ENCODE measurements at places on chromosomes 13 and 19. TPM values are rescaled to one million over a fixed set of nuclear protein-coding genes. Genes with fewer than 3 reads are reported as not detected.

DNA sequence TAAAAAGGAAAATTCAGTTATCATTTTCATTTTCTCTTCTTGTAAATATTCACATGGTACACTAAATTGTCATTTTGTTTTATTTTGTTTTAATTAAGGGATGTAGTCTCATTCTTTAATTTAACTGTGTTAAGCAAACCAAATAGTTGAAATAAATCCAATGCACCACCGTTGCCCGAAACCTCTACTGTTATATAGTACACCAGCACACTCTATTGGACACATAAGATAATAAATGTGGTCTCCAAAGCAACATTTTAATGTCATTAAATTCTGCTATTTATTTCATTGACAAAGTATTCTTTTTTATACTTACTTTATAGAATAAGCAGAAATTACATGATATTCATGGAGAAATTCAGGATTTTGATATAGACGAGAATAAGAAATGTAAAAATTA lies 156.4 kb upstream of the FREM2 start:
- no peak for DNase-seq
- no peak overlapping the region for H3K27ac ChIP-seq
- peaks cover 8% of the 10 kb centered on the region for H3K4me1 ChIP-seq
- peaks cover 7% of the 10 kb centered on the region for H3K27me3 ChIP-seq
- no peak overlapping the region for H3K4me3 ChIP-seq

DNA sequence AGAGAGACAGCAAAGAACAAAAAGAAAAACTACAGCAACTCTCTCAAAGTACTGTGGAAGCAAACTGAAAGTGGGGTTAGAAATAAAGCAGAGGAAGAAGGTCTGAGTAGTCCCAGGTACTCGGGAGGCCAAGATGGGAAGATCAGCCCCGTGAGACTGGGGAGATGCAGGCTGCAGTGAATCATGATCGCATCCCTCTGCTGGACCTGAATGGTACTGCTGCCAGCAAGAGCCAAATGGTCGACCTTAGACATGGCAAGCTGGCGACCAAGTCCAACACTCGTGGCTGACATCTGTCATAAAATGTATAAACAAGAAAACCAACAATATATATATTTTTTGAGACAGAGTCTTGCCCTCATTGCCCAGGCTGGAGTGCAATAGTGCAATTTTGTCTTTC lies 33.7 kb upstream of the ZNF724 start:
- no peak overlapping the region for H3K27ac ChIP-seq
- H3K27me3 ChIP-seq = no peaks in the 10 kb centered on the region
- no peak overlapping the region for H3K4me3 ChIP-seq
- H3K4me1 ChIP-seq = peaks cover 2% of the 10 kb centered on the region
- peak; percentile 19 for DNase-seq

GRCh38 chr13:91292630-91293221 lies 54.8 kb upstream of the MIR17HG start:
- peaks cover 17% of the 10 kb centered on the region for H3K27me3 ChIP-seq
- no peaks in the 10 kb centered on the region for H3K4me1 ChIP-seq
- no peak for DNase-seq
- H3K36me3 ChIP-seq = no peaks in the 10 kb centered on the region
- H3K27ac ChIP-seq = no peak overlapping the region

DNA sequence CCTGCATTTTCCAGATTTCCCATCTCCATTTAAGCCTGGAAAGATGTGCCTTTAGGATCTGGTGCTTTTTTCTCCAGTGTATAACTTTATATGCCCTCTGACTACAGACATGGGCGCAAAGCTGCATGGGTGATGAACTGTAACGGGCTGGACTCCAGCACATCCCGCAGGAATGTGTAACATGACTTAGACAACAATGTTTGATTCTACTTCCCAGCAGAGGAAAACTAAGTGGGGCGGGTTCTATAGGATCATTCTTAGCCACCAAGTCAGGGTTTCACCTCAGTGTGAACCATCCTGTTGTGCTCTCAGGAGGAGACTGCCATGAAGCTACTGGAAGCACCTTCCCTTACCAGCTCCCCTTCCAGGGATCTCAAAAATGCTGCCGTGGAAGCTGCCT lies 93.2 kb upstream of the SERP2 start:
- H3K4me3 ChIP-seq = no peak overlapping the region
- peaks cover 9% of the 10 kb centered on the region for H3K27me3 ChIP-seq
- peaks cover 36% of the 10 kb centered on the region for H3K4me1 ChIP-seq

GRCh38 chr13:30570691-30571090 lies 47.0 kb upstream of the USPL1 start:
- no peaks in the 10 kb centered on the region for H3K27me3 ChIP-seq
- H3K4me1 ChIP-seq = peaks cover 5% of the 10 kb centered on the region
- DNase-seq = no peak
- no peak overlapping the region for H3K4me3 ChIP-seq
- no peak overlapping the region for H3K27ac ChIP-seq

DNA sequence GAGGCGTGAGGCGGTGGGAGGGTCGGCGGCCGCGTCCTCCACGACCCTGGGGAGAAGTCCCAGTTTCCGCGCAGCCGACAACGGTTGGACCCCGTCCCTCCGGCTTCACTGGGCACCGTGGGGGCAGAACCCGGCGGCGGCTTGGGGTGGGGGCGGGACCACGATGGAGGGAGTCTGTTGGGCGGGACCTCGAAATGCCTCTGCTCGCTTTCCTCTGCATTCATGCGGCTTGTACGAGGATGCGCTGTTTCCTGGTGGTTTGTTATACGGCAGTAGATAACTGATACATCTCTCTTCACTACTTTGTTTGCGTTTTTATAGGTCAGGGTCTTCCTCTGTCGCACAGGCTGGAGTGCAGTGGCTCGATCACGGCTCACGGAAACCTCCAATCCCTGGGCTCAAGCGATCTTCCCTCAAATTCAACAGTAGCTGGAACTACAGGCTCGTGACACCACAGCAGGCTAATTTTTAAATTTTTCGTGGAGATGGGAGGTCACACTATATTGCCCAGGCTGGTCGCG lies 24.6 kb upstream of the ZNF846 start:
- no peak for DNase-seq
- no peaks in the 10 kb centered on the region for H3K36me3 ChIP-seq
- peaks cover 22% of the 10 kb centered on the region for H3K4me1 ChIP-seq
- peak overlapping the region; percentile 76 for H3K4me3 ChIP-seq

DNA sequence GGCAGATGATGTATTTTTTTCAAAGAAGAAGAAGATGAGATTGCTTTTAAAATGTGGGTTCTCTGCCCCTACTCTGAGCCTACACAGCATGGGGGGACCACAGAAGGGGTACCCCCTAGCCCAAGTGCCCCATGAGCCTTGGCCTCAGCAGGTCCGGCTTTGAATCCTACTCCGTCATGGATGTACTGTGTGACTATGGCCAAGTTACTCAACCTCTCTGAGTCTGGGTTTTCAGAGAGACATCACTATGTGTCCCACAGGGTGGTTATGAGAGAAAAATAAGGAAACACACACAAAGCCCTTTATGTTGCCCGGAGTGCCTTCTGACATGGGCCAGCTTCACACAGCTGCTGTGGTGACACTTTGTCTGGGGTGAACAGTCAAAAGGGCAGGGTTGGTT lies 92.0 kb downstream of the KCTD15 start:
- no peaks in the 10 kb centered on the region for H3K36me3 ChIP-seq
- peak overlapping the region; percentile 29 for H3K27ac ChIP-seq
- peaks cover 10% of the 10 kb centered on the region for H3K4me1 ChIP-seq
- DNase-seq = no peak
- H3K27me3 ChIP-seq = peaks cover 3% of the 10 kb centered on the region

DNA sequence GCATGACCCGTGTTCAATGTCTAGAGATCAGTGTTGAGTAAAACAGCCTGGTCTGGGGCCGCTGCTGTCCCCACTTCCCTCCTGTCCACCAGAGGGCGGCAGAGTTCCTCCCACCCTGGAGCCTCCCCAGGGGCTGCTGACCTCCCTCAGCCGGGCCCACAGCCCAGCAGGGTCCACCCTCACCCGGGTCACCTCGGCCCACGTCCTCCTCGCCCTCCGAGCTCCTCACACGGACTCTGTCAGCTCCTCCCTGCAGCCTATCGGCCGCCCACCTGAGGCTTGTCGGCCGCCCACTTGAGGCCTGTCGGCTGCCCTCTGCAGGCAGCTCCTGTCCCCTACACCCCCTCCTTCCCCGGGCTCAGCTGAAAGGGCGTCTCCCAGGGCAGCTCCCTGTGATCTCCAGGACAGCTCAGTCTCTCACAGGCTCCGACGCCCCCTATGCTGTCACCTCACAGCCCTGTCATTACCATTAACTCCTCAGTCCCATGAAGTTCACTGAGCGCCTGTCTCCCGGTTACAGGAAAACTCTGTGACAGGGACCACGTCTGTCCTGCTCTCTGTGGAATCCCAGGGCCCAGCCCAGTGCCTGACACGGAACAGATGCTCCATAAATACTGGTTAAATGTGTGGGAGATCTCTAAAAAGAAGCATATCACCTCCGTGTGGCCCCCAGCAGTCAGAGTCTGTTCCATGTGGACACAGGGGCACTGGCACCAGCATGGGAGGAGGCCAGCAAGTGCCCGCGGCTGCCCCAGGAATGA lies 1.5 kb upstream of the CEACAM5 start:
- H3K27me3 ChIP-seq = no peaks in the 10 kb centered on the region
- no peak overlapping the region for H3K27ac ChIP-seq
- no peaks in the 10 kb centered on the region for H3K4me1 ChIP-seq
- no peak for DNase-seq
- H3K4me3 ChIP-seq = no peak overlapping the region
- peaks cover 2% of the 10 kb centered on the region for H3K36me3 ChIP-seq

DNA sequence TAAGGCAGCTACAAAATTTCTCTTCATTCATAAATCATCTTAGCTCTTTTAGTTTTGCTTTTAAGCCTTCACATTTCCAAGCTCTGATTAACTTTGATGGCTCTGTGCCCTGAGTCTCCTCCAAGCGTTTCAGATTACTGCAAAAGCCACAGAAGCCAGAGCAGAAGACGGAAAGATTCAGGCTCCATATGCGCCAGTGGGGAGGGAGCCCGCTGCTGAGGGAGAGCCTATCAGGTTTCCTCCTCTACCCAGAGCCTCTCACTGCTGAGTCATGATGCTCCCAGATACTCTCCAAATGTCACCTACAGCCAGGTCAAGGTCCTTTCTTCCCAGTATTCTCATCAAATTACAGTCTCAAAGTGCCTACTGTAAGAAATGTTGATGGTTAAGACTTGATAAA lies 193.6 kb downstream of the RAP2A start:
- no peak overlapping the region for H3K27ac ChIP-seq
- no peak overlapping the region for H3K4me3 ChIP-seq
- peaks cover 6% of the 10 kb centered on the region for H3K27me3 ChIP-seq
- no peak for DNase-seq
- no peaks in the 10 kb centered on the region for H3K36me3 ChIP-seq

- H3K27me3 ChIP-seq = no peaks in the 10 kb centered on the region
- peaks cover 14% of the 10 kb centered on the region for H3K36me3 ChIP-seq
- H3K4me1 ChIP-seq = peaks cover 9% of the 10 kb centered on the region
- DNase-seq = no peak
- H3K4me3 ChIP-seq = no peak overlapping the region
- H3K27ac ChIP-seq = no peak overlapping the region
These were observed 4.6 kb upstream of the EPN1 start for GRCh38 chr19:55670280-55671053.

GRCh38 chr13:106187501-106188095 lies 347.9 kb downstream of the EFNB2 start:
- no peak overlapping the region for H3K27ac ChIP-seq
- H3K27me3 ChIP-seq = no peaks in the 10 kb centered on the region
- no peak for DNase-seq
- H3K36me3 ChIP-seq = no peaks in the 10 kb centered on the region
- peaks cover 8% of the 10 kb centered on the region for H3K4me1 ChIP-seq

GRCh38 chr13:75830842-75831241 lies 194.7 kb downstream of the LMO7 start:
- no peak overlapping the region for H3K4me3 ChIP-seq
- no peaks in the 10 kb centered on the region for H3K36me3 ChIP-seq
- DNase-seq = no peak
- H3K27me3 ChIP-seq = no peaks in the 10 kb centered on the region
- no peak overlapping the region for H3K27ac ChIP-seq

DNA sequence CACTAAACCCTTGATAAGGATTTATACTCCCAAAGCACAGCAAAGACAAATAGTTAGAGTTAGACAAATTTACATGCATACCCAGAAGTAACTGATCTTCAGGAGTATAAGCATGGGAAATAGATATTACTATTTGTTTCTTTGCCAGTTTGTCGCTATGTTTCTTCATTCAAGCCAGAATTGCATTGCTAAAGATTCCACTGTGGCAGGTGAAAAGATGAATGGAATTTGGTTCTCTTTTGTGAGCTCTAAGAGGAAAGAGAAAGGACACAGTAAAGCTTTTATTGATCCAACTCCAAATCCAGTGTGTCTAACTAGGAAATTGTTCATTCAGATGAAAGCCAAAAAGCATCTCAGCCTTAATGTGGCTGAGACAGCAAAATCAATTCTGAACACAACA lies 292.3 kb upstream of the SPRY2 start:
- peak overlapping the region; percentile 3 for H3K27ac ChIP-seq
- H3K4me3 ChIP-seq = no peak overlapping the region
- H3K4me1 ChIP-seq = peaks cover 10% of the 10 kb centered on the region

- no peak overlapping the region for H3K4me3 ChIP-seq
- peaks cover 32% of the 10 kb centered on the region for H3K4me1 ChIP-seq
- H3K36me3 ChIP-seq = peaks cover 4% of the 10 kb centered on the region
These were observed 353.2 kb downstream of the DNAJC15 start for GRCh38 chr13:43376596-43376995.

- H3K36me3 ChIP-seq = peaks cover 5% of the 10 kb centered on the region
- no peaks in the 10 kb centered on the region for H3K27me3 ChIP-seq
- DNase-seq = peak; percentile 51
- no peaks in the 10 kb centered on the region for H3K4me1 ChIP-seq
- H3K27ac ChIP-seq = no peak overlapping the region
These were observed 58.3 kb downstream of the KLF2 start for GRCh38 chr19:16382775-16383543.

GRCh38 chr19:41175801-41176777 lies 16.9 kb upstream of the CYP2S1 start:
- H3K4me3 ChIP-seq = peak overlapping the region; percentile 23
- H3K4me1 ChIP-seq = peaks cover 12% of the 10 kb centered on the region
- no peaks in the 10 kb centered on the region for H3K36me3 ChIP-seq
- no peak for DNase-seq

DNA sequence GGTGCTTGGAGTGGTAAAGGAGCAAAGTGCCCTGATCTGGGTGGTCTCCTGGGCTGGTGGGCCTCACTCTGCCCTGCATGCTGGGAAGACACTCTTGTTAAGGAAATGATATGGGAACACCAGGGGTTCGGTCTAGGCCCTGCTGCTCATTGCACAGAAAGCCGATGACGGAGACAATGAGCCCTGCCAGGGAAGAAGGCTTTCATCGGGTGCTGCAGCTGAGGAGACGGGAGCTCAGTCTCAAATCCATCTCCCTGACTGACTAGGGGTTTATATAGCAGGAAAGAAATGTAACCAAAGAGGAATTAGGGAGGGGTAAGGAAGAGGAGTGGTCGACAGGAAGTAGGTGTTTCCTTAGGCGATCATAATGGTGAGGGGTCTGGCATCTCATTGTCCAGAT lies 253.4 kb downstream of the TEX29 start:
- H3K4me1 ChIP-seq = peaks cover 3% of the 10 kb centered on the region
- no peak for DNase-seq

Gene IGSF23
- 1.7 TPM for total RNA-seq

Gene WBP4
- total RNA-seq = 11.0 TPM

Gene NDUFA13
- 346 TPM for total RNA-seq

Gene SIX5
- total RNA-seq = 36.9 TPM

Gene CLDND2
- total RNA-seq = 0.73 TPM

Gene CYP2F1
- total RNA-seq = not detected

Gene CEACAM6
- 0.31 TPM for total RNA-seq

Gene LHB
- total RNA-seq = not detected

Gene CEACAM7
- not detected for total RNA-seq

Gene ZNF471
- total RNA-seq = not detected

Data from progenitor cell of endocrine pancreas (in vitro differentiated cells).